ENCODE measurements at places on chromosomes 4 and X.

- ATAC-seq = no peak
Observed at GRCh38 chrX:20693078-20693477, 426.4 kb upstream of the RPS6KA3 start.

GRCh38 chr4:103372002-103372558 is 173.9 kb upstream of the CENPE start:
- no peak for ATAC-seq

GRCh38 chr4:161894014-161894413 is 269.8 kb downstream of the FSTL5 start:
- ATAC-seq = no peak

DNA sequence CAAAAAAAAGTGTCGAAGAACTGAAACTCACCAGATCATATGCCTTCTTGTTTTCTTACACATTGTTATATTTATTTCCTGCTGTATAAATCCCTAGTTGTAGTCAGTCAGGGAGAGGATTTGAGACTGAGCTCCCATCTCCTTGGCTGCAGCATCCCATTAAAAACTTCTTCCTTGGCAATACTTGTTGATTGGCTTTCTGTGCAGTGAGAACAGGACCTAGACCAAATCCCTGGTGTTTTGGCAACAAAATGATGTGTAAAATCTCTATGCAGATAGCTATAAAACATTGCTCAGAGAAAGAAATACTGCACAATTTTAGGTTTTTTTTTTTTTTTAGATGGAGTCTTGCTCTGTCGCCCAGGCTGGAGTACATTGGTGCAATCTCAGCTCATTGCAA is 47.9 kb downstream of the TRIML1 start:
- ATAC-seq = no peak

DNA sequence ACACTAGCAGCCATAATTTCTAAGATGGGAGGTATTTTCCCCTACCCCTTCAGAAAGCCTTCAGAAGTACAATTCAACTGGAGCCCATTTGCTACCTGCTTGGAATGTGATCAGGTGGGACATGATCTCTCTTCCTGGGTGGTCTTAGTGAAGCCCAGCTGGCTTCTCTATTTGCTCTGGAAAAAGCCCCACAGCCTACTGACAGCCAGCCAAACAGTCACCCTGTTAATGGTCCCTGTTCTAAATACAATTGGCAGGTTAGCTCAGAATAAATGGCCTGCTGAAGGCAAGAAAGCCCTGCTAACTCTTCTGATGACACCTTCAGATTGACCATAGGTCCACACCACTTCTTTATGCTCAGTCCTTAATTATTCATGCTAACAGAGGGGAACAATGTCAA is 39.9 kb downstream of the HS6ST2 start:
- ATAC-seq = no peak

- ATAC-seq = no peak
Observed at GRCh38 chrX:29872831-29873230, 342.5 kb upstream of the MAGEB2 start.

GRCh38 chr4:102193145-102193544 is 152.1 kb downstream of the SLC39A8 start:
- no peak for ATAC-seq

DNA sequence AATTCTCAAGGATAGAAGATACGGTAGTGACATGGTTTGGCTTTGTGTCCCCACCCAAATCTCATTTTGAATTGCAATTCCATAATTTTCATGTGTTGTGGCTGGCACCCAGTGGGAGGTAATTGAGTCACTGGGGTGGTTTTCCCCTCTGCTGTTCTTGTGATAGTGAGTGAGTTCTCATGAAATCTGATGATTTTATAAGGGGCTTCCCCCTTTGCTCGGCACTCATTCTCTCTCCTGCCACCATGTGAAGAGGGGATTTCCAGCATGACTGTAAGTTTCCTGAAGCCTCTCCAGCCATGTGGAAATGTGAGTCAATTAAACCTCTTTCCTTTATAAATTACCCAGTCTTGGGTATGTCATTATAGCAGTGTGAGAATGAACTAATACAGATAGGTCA is 8.5 kb upstream of the SPANXN4 start:
- ATAC-seq = no peak

DNA sequence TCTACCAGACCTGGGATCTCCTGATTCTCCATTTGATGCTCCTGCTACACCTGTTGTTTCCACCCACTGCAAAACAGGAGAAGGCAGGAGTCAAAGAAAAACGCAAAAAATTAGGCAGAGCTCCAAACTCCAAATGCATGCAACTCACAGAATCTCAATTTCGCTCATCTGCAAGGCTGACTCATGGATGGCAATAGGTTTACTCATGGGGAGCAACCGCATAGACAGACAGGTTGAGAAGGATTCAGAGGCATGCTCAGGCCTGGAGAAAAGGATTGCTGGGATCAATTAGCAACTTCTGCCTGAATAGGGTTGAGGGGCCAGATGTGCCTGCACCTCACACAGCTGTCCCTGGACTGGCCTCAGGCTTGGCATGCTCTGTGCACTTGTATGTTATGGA is 231.0 kb downstream of the LDB2 start:
- ATAC-seq = no peak

DNA sequence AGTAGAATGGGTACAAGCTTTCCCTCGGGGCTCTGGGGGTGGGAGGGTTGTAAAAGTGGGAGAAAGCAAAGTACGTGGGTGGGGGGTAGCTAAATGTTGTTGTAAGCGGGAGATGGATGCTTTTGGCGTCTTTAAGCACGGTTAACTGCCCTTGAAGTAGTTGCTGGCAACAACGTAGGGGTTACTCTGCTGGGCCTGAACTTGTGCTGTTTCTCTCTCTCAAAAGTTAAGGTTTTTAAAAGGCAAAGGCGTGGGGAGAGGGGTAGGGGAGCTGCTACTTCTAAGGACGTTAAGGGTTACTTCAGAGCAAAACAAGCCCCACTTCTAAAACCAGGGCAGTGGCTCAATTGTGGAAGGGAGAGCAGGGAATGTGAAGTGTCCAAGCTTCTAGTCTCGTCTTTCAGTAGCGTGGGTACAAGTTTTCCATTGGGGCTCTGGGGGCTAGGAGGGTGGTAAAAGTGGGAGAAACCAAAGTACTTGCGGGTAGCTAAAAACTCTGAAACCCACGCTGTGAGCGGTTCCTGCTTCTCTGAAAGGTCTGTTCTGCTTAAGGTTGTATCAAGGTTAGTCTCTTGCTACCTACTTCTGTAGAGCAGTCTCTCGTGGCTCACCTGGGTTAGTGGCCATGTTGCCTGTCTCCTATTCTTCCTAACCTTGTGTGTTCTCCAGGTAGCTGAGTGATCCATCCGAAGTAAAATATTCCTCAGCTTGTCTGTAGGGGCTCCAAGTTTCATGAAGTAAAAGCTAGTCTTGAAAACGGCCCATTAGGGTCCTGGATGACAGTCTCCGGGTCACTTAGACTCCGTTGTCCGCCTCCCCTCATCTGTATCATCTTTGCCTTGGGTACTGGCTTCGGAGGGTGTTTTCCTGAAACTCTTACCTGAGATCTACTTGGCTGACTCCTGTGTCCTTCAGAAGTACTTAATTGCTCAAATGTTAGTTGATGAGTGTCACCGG is 1.7 kb upstream of the WDR1 start:
- ATAC-seq = no peak

GRCh38 chr4:7607156-7607910 is 172.6 kb upstream of the PSAPL1 start:
- no peak for ATAC-seq

DNA sequence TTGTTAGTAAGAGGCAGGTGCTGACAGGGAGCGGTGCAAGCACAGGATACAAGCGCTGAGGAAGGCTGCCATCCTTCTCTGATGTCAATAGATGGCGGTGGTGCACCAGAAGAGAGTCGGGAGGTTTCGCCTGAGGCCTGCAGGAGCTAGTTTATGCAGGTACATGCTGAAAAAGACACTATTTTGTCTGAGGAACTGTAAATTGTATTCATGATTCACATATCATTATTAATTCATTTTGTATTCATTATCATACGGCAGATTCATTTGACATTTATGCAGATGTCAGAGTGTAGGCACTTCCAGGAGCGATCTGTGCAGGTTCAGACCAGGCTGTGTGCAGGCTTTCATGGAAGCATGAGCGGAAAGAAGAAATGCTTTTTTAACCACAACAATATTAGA is 824.0 kb downstream of the STIM2 start:
- no peak for ATAC-seq

DNA sequence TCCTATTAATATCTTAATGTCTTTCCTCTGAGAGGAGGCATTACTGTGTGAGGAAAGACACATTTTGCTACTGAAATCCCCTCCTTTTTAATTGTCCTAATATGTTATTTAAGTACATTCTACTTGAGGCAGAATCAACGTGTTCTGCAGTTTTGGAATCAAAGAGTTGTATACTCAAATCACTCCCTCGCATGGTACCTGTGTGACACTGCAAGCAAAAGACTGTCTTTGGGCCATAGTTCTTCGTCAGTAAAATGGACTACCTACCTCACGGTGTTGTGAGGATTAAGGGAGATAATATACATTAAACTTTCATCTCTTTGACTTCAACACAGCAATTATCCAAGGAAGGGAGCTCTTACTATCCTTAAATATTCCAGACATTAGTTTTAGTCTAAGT is 61.5 kb downstream of the TIGD2 start:
- ATAC-seq = no peak

DNA sequence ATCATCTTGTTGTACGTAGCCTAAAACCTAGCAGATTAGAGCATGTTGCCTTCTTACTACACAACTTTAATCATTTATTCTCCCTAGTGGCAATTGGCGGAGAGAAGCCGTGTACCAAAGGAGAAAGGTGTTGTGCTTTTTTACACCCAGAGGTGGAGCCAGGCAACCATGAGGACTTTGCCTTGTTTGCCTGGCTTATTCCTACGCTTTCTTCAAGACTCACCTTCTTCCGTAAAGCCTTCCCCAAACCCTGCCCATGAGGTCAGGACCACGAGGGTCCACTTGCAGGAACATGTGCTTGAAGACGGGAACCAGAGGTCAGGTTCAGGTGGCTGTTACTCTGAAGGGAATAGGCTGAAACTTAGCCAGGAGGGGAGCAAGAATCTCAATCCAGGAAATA is 290.5 kb downstream of the RAB28 start:
- ATAC-seq = no peak

GRCh38 chrX:15366506-15367352 is 17.5 kb downstream of the VEGFD start:
- ATAC-seq = no peak

DNA sequence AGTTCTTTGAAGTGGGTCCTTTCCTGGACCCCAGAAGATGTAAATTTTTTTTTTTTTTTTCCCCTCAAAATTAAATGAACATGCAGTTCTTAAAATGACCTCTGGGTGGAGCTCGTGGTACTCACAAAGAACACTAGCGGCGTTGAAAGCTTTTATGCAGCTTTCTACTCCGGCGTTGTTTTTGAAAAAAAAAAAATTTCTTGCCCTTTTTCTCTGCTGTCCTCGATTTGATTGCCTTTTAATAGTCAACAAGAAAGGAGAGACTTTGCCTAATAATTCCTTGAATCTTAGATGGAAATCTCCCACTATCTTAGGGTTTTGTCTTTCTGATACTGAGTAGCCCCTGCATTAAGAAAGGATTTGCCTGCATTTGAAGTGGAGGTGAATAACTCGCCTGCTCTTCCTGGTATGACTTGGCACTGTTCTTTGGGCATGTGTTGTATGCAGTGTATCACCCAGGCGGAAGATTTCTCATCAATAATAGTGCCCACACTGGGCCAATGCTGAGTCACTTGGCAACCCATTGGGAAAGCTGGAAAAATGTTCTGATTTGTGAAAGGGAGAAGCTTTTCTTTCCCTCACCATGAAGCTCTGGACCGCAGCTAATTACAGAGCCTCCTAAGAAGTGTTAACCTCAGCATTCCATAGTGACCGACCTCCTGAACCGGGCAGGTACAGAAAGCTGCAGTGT is 104.0 kb downstream of the PHEX start:
- ATAC-seq = peak; percentile 39

DNA sequence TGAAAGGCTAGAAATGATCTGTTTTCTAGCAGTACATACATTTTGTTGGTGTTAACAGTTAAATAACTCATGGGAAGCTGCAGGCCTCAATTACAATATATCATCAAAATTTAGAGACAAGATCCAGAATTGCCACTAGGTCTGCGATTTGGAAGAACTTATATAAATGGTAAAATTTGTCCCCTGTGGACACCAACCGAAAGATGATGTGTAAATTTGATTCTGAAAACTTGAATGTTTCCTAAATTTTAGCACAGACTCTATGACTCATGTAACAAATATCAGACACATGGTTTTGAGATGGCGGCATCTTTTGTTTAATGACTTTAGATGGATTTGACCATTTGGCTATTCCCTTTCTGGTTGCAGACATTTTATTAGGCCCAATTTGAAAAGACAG is 6.0 kb upstream of the HPGDS start:
- ATAC-seq = no peak

GRCh38 chrX:111083081-111083480 is 12.9 kb upstream of the PAK3 start:
- no peak for ATAC-seq

DNA sequence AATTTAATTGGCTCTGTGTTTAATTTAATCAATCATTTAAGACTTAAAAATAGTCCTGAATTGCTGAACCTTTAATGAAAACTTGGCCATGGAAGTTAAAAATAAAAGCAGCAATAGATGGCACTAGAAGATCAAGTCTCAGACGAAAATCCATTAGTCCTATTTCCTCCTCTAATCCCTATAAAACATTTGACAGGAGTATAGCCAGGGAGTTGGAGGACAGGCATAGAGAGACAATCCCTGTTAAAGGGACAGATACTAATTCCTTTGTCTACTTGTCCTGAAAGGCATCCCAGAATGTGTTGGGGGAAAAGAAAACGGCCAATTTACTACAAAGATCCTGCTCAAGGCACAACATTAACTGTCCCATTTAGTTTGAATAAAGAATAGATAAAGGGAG is 276.3 kb upstream of the TACR3 start:
- ATAC-seq = no peak
